ENCODE measurements at places on chromosomes 11 and 22.

- H3K36me3 ChIP-seq, result no peaks in the 10 kb centered on the region
- no peak overlapping the region for H3K27ac ChIP-seq
- H3K4me3 ChIP-seq, result no peak overlapping the region
- H3K4me1 ChIP-seq, result no peaks in the 10 kb centered on the region
These were observed 50.8 kb downstream of the TRMU start for GRCh38 chr22:46386312-46386711.

- no peak overlapping the region for H3K27ac ChIP-seq
- no peak overlapping the region for H3K4me3 ChIP-seq
- no peaks in the 10 kb centered on the region for H3K4me1 ChIP-seq
- no peaks in the 10 kb centered on the region for H3K36me3 ChIP-seq
- no peak for DNase-seq
These were observed 100.7 kb downstream of the CEP164 start for GRCh38 chr11:117428186-117428855.

GRCh38 chr11:43681401-43681942 lies 934 bp downstream of the HSD17B12 start:
- H3K27ac ChIP-seq, result peak overlapping the region; percentile 97
- H3K4me3 ChIP-seq, result peak overlapping the region; percentile 90
- DNase-seq, result no peak
- no peaks in the 10 kb centered on the region for H3K4me1 ChIP-seq
- no peaks in the 10 kb centered on the region for H3K36me3 ChIP-seq
- H3K27me3 ChIP-seq, result no peaks in the 10 kb centered on the region

DNA sequence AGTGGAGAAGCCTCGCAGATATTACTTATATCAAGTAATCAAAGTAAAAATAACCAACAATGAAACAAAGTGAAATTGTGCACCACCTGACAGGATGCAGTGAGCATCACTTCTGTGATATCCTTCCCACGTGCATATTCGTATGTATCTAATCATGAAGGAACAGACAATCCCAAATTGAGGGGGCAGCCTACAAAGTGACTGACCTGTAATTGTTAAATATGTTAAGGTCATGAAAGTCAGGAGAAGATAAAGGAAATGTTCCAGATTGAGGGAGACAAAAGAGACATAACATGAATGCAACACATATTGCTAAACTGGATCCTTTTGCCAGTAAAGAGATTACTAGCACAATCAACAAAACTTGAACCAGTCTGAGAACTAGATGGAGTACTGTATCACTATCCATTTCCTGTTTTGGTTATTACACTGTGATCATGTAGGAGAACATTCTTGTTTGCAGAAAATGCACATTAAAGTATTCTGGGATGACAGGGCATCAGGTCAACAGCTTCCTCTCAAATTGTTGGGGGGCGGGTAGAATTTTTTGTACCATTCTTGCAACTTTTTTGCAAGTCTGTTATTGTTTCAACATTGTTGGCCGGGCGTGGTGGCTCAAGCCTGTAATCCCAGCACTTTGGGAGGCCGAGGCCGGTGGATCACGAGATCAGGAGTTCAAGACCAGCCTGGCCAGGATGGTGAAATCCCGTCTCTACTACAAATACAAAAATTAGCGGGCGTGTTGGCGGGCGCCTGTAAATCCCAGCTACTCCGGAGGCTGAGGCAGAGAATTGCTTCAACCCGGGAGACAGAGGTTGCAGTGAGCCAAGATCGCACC lies 2.0 kb downstream of the SBF2 start:
- DNase-seq, result no peak
- H3K27ac ChIP-seq, result peak overlapping the region; percentile 95
- no peak overlapping the region for H3K4me3 ChIP-seq
- no peaks in the 10 kb centered on the region for H3K27me3 ChIP-seq

DNA sequence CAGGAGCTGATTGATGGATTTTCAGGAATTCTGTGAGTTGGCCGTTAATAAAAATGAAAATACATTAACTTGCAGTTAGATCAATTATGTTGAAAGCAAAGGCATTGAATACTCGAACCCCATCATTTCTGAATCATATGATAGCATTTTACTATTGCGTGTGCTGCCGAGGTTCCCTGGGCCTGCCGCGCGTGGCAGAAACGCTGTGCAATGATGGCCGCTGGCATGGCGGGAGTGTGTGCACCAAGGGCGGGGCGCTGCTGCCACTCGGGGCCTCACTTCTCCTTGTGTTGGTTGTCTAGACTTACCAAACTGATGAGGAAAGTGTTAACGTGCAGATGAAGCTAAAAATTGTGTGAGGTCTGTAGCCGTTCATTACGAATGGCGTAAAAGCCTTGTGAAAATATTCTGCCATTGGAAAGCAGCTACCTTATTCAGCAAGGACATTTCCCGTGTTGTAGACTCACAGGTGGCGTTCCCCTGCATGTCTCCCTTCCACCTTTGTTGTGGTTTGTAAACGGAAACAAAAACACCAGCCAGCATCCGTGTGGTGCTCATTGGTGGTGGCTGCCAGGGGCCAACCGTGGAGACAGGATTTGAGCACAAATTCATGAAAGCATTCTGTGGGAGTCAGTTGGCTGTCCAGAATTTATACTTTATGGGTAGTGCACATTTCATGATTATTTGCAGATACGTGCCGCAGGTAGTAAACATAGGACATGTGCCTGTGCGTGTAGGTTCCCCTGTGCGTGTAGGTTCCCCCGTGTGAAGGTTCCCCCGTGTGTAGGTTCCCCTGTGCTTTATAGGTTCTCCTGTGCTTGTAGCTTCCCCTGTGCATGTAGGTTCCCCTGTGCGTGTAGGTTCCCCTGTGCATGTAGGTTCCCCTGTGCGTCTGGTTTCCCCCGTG lies 5.9 kb upstream of the GRAMD4 start:
- DNase-seq, result peak; percentile 55
- peaks cover 42% of the 10 kb centered on the region for H3K4me1 ChIP-seq
- peak overlapping the region; percentile 65 for H3K27ac ChIP-seq
- peak overlapping the region; percentile 9 for H3K4me3 ChIP-seq
- H3K27me3 ChIP-seq, result no peaks in the 10 kb centered on the region
- H3K36me3 ChIP-seq, result no peaks in the 10 kb centered on the region

DNA sequence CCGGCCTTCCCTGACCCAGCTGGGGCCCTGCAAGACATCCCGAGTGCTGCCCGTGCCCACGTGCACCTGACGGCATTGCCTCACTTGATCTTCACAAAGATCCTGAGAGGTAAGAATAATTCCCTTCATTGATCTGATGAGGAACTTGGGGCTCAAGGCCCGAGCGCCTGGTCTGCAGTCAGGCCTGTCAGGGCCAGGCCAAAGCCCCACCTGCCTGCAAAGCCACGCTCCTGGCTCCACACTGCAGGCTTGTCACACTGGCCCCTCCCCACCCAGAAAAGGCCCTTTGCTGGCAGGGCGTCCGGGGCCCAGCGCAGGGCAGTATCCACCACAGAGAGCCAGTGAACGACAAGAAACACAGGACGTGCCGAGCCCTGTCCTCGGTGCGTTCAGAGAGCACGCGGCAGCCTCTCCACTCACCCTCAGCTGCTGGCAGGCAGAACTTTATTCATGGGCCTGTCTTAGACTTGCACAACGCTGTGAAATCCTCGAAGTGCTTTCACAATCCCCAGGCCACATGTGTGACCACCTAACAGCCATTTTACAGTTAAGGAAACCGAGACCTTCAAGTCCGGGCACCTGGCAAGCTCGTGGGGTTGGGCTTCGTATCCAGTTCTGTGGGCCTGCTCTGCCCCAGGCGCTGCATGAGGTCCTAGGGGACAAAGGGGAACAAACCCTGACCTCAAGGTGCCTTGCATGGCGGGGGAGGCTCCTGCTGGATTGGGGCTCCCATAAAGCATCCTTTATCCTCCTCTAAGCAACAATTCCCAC lies 14.8 kb downstream of the KIAA0930 start:
- peak overlapping the region; percentile 67 for H3K27ac ChIP-seq
- peaks cover 6% of the 10 kb centered on the region for H3K4me1 ChIP-seq
- H3K36me3 ChIP-seq, result no peaks in the 10 kb centered on the region
- H3K4me3 ChIP-seq, result no peak overlapping the region
- DNase-seq, result peak; percentile 38

- H3K36me3 ChIP-seq, result no peaks in the 10 kb centered on the region
- H3K27me3 ChIP-seq, result no peaks in the 10 kb centered on the region
- peaks cover 17% of the 10 kb centered on the region for H3K4me1 ChIP-seq
- peak; percentile 89 for DNase-seq
These were observed 14.9 kb downstream of the SCYL1 start for GRCh38 chr11:65539744-65540289.

DNA sequence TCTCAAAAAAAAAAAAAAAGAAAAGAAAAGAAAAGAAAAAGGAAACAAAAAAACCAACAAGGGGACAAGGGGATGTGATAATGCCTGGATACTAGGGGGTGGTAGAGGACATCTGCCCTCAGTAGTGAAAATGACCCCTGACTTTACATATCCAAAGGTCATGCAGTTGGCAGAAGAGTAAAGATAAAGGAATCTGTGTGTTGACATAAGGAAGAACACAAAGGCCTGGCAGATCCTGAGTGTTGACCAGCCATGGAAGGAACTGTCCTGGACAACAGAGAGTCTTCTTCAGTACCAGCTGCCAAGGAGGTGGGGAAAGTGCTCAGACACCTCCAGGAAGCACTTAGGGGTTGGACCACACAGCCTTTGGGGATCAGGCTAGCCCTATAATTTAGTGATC lies 12.6 kb downstream of the SLC43A1 start:
- DNase-seq, result no peak
- H3K4me3 ChIP-seq, result no peak overlapping the region
- H3K27me3 ChIP-seq, result no peaks in the 10 kb centered on the region
- H3K27ac ChIP-seq, result no peak overlapping the region
- H3K4me1 ChIP-seq, result peaks cover 17% of the 10 kb centered on the region
- no peaks in the 10 kb centered on the region for H3K36me3 ChIP-seq

- no peaks in the 10 kb centered on the region for H3K27me3 ChIP-seq
- H3K27ac ChIP-seq, result no peak overlapping the region
- no peaks in the 10 kb centered on the region for H3K4me1 ChIP-seq
- no peaks in the 10 kb centered on the region for H3K36me3 ChIP-seq
These were observed 57.8 kb upstream of the PTPN5 start for GRCh38 chr11:18849406-18849805.

- H3K27ac ChIP-seq, result no peak overlapping the region
- no peaks in the 10 kb centered on the region for H3K27me3 ChIP-seq
- no peak overlapping the region for H3K4me3 ChIP-seq
- no peaks in the 10 kb centered on the region for H3K4me1 ChIP-seq
- no peak for DNase-seq
- no peaks in the 10 kb centered on the region for H3K36me3 ChIP-seq
These were observed 973.2 kb upstream of the RAG2 start for GRCh38 chr11:37571246-37571645.

GRCh38 chr22:50204571-50204970 lies 3.8 kb downstream of the SELENOO start:
- H3K27me3 ChIP-seq, result no peaks in the 10 kb centered on the region
- no peaks in the 10 kb centered on the region for H3K36me3 ChIP-seq
- no peak overlapping the region for H3K27ac ChIP-seq

DNA sequence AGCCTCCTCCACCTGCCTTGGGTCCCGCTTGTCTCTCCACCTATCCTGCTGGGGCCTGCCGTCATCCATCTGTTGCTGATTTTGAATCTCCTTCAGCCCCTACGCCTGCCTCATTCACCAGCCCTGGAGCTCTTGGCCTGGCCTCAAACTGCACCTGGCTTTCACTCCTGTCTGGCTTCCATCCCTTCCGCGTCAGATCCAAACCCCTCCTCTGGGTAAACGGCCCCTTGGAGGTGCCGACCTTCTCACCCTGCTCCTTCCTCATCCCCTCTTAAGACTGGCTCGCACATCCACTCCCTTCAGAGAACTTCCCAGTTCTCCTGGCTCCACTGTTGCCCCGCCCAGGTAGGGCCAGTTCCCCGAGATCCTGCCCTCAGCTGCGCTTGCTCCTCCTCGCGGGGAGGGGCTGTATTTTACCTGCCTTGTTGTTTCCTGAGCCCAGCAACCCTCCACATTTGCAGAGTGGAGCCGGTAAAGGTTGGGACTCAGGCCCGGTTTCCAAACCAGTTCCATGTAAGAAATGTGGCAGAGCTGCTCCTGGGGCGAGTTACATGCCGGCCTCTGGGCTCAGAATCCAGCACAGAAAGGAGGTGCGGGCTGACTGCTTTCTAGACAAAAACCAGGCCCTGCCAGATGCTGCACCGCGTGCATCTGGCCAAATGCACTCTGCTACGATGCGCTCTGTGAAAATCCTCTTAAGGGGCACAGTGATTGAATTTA lies 13.9 kb upstream of the SHANK2 start:
- H3K27ac ChIP-seq, result no peak overlapping the region
- no peak overlapping the region for H3K4me3 ChIP-seq
- no peaks in the 10 kb centered on the region for H3K36me3 ChIP-seq

DNA sequence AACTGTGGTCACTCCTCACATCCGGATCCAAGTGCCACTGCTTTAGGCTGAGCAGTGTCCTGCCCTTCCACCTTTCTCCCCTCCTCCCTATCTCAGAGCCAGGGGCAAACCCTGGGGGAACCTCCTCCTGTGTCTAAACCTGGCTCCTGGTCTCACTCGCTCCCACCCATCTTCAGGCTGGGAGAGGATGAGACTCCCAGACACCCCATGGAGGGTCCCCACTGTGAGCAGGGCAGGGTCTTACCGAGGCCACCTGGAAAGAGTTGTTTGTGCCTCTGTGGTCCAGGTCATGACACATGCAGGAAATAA lies 93.6 kb downstream of the PDE2A start:
- no peak overlapping the region for H3K4me3 ChIP-seq
- H3K36me3 ChIP-seq, result no peaks in the 10 kb centered on the region
- H3K4me1 ChIP-seq, result no peaks in the 10 kb centered on the region
- DNase-seq, result no peak
- H3K27me3 ChIP-seq, result peaks cover 22% of the 10 kb centered on the region
- H3K27ac ChIP-seq, result no peak overlapping the region

- H3K4me3 ChIP-seq, result no peak overlapping the region
- H3K4me1 ChIP-seq, result no peaks in the 10 kb centered on the region
- no peak for DNase-seq
- no peaks in the 10 kb centered on the region for H3K36me3 ChIP-seq
- peaks cover under 1% of the 10 kb centered on the region for H3K27me3 ChIP-seq
These were observed 7.3 kb downstream of the ANKK1 start for GRCh38 chr11:113394919-113395318.

DNA sequence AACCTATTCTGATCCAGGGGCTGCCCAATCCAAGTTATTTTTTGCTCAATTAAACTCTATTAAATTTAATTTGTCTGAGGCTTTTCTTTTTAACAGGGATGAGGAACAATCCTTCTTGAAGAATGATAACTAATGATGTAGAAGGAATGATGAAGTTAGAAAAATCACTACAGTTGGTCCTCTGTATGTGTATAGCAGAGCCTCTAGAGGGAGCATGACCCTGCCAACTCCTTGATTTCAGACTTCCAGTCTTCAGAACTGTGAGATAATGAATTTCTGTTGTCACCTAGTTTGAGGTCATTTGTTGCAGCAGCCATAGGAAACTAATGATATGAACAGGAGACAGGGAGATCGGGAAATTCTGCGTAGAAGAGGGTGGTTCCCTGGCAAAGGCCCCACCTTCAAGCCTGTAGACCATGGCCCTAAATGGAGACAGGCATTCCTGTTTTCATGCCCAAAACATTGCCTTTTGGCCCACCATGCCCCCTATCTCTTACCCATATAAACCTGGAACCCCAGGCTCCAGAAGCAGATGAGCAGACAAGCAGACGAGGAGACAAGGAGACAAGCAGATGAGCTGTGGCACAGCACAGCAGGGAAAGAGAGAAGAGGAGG lies 7.7 kb upstream of the QSER1 start:
- H3K27me3 ChIP-seq, result no peaks in the 10 kb centered on the region
- no peaks in the 10 kb centered on the region for H3K4me1 ChIP-seq
- no peak for DNase-seq
- no peaks in the 10 kb centered on the region for H3K36me3 ChIP-seq

Data from transverse colon (tissue), 4 donors.